ENCODE measurements at places on chromosomes 5 and 9.
A peak's percentile ranks its signal among the peaks of the same experiment; 100 is the strongest.

DNA sequence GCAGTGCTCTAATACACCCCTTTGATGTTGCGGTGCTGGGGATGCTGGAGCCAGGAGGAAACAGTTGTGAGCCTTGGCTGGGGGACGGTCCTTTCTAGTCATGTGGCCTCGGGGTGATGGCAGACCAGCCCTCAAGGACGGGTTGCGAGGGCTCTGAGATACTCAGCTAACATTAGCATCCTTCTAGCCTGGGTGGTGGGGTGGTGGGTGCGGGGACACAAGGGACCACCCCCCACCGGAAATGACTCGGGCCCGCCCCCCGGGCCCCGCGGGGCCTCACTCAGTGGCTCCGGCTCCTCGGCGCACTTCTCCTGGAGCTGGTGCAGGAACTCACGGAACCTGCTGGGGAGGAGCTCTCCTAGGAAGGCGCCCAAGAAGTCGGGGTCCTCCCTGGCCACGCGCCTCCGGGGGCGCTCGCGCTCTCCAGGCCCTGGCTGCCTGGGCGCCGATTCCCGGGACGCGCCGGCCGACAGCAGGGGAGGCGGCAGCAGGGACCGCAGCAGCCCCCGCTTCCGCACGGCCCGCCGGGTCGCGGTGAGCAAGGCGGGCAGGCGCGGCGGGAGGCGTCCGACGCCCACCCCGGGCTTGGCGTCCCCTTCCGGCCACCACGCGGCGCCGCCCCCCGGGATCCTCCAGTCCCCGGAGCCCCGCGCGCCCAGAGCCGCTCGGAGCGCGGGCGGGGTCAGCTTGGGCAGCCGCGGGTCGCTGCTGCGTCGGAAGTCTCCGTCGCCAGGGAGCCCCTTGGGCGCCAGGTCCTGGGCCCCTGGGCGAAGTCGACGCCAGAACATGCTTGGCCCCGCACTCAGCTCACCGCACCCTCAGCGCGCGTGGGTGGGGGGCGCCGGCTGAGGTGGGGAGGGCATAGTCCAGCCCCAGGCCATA, 873 bp downstream of the C9orf50 start:
- no peak for DNase-seq

DNA sequence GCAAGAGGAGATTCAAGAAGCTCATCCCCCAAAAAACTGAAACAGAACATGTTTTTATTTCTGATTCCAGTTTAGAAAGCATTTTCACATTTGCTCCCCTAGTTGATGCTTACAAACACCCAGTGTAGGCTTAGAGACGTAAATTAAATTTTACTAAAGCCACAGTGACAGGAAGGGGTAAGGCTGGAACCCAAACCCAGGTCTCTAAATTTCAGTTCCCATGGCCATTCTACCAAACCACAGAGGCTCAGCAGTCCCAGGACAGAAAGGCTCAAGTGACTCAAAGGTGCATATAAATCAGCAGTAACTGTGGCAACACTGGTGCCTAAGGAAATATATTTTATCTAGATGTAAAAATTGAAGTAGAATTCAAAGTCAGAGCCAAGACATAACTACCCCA, 128.7 kb downstream of the CEP120 start:
- DNase-seq, result no peak

DNA sequence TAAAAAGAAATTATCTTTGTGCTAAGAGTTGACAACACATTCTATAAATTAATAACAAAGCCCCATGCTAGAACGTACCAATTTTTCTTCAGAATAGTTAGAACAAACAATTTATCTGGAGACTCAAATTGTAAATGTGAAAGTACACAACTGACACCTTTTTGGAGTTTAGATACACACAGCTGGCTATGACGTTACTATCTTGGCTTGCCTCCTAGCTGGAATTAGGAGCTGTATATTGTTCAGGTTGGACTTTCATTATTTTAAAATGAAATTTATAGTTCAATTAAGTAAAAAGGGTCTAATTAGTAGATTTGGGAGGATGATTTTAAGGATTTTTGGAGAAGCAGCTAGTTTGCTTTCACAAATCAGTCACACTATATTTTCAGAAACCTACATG, 393.9 kb upstream of the RIOK2 start:
- no peak for DNase-seq

GRCh38 chr5:178467205-178467567, 123.0 kb downstream of the COL23A1 start:
- DNase-seq, result no peak

- no peak for DNase-seq
Measured at GRCh38 chr5:162484095-162484494, 416.5 kb downstream of the GABRG2 start.

DNA sequence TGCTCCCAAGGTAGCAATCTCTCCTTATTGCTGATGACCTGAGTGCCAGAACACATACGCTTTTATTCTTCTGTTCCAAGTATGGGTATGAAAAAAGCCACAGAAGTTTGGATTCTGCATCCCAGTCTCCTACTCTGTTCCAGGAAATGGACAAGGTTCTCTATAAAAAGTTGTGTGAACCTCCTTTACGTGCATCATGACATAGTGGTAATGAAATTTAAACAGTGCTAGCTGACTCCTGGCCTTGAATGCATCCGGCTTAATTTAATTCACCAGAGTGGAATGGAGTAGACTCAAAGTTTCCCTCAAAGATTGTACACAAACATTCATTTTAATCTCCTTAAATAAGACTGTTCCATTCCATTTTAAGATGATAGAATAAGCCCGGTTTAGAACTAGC, 68.9 kb downstream of the LURAP1L start:
- no peak for DNase-seq

DNA sequence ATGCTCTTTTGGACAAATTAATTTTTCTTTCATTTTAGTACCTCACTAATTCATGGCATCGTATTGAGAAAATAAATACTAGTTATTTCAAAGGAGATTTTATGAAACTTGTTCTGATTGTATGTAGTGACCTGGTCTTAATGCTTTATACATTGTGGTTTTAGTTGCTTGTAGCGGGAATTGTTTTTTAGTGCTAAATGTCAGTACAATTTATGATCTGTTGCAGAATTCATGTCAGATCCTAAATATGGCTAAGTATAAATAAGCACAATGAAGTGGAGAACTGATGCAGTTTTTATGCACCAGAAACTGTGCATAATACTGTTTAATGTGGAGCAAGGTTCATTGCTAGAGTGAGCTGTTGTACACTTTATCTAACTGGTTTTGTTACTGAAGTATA, 308.8 kb downstream of the PJA2 start:
- no peak for DNase-seq

GRCh38 chr9:82593501-82593900, 469.4 kb downstream of the RASEF start:
- DNase-seq, result no peak

GRCh38 chr5:79235634-79236361, at the start of gene JMY:
TSS of gene JMY (plus strand) at chr5:79236131. CDS start at chr5:79236651, 520 bp downstream.
- peak; percentile 82 for DNase-seq
